Mesothelial cell of epicardium (in vitro differentiated cells): ENCODE measurements at places on chromosomes 2 and 18. TPM values are rescaled to one million over a fixed set of nuclear protein-coding genes. Genes with fewer than 3 reads are reported as not detected.
A peak's percentile ranks its signal among the peaks of the same experiment; 100 is the strongest.

GRCh38 chr2:134668821-134669220, 50.0 kb downstream of the TMEM163 start:
- peaks cover 68% of the 10 kb centered on the region for H3K27me3 ChIP-seq
- no peak overlapping the region for H3K27ac ChIP-seq
- H3K36me3 ChIP-seq = no peaks in the 10 kb centered on the region
- DNase-seq = no peak
- H3K4me3 ChIP-seq = no peak overlapping the region
- H3K4me1 ChIP-seq = no peaks in the 10 kb centered on the region

GRCh38 chr2:218607436-218608115, at the start of gene PLCD4:
PLCD4 (plus strand) TSS chr2:218607899; CDS start chr2:218615740, 7,841 bp downstream.
- DNase-seq = no peak
- no peak within 1 kb of the TSS for H3K4me3 ChIP-seq
- H3K27me3 ChIP-seq = peaks cover 22% of the 10 kb centered on the region
- H3K27ac ChIP-seq = peak within 1 kb of the TSS; percentile 57
- peaks cover 10% of the 10 kb centered on the region for H3K4me1 ChIP-seq
- H3K36me3 ChIP-seq = no peaks in the 10 kb centered on the region

GRCh38 chr18:68391801-68392200, 323.1 kb downstream of the TMX3 start:
- H3K4me1 ChIP-seq = no peaks in the 10 kb centered on the region
- H3K27ac ChIP-seq = no peak overlapping the region
- DNase-seq = no peak
- no peak overlapping the region for H3K4me3 ChIP-seq
- H3K36me3 ChIP-seq = no peaks in the 10 kb centered on the region

DNA sequence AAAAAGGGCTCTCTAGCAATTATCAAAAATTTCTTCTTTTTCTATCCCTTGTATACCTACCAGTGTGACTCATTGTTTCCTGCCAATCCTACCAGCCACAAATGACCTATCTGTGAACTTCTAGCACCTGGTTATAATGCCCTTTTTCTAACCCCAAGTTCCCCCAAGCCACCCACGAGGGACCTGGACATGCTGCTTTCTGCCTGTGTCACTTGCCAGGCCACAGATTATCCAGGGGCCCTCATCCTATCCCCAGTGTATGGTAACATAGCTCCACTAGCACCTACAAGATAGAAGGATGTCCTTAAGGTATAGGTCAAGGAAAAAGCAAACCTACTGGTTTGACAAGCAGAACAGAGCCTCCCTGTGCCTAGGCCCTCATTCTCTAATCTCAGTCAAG, 26.8 kb downstream of the AAK1 start:
- H3K36me3 ChIP-seq = peaks cover 3% of the 10 kb centered on the region
- H3K27ac ChIP-seq = no peak overlapping the region
- no peak for DNase-seq
- H3K4me1 ChIP-seq = peaks cover 11% of the 10 kb centered on the region
- H3K4me3 ChIP-seq = no peak overlapping the region
- H3K27me3 ChIP-seq = no peaks in the 10 kb centered on the region

- no peaks in the 10 kb centered on the region for H3K36me3 ChIP-seq
- H3K27ac ChIP-seq = no peak overlapping the region
- no peaks in the 10 kb centered on the region for H3K27me3 ChIP-seq
- no peak for DNase-seq
- H3K4me1 ChIP-seq = peaks cover 13% of the 10 kb centered on the region
Observed at GRCh38 chr2:167480986-167481309, 592.7 kb downstream of the XIRP2 start.

DNA sequence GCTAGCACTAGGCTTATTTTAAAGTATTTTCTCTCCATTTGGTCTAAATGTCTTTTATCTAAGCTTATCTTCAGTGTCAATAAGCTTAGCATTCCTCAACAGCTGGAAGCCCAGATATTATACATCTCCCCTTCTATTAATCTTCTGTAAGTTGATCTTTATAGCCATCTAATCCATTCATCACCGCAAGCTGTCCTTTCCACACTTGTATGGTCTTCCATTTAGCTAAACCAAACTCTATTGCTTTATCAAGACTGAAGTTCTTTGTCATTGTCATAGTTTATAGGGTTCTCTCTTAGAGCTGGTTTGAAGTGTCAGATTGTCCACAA, 101.3 kb upstream of the GPR45 start:
- H3K36me3 ChIP-seq = no peaks in the 10 kb centered on the region
- no peak overlapping the region for H3K4me3 ChIP-seq
- H3K4me1 ChIP-seq = peaks cover 14% of the 10 kb centered on the region
- H3K27me3 ChIP-seq = peaks cover 41% of the 10 kb centered on the region
- no peak for DNase-seq

GRCh38 chr2:10269291-10269690, 33.4 kb upstream of the HPCAL1 start:
- H3K27me3 ChIP-seq = no peaks in the 10 kb centered on the region
- H3K36me3 ChIP-seq = no peaks in the 10 kb centered on the region

DNA sequence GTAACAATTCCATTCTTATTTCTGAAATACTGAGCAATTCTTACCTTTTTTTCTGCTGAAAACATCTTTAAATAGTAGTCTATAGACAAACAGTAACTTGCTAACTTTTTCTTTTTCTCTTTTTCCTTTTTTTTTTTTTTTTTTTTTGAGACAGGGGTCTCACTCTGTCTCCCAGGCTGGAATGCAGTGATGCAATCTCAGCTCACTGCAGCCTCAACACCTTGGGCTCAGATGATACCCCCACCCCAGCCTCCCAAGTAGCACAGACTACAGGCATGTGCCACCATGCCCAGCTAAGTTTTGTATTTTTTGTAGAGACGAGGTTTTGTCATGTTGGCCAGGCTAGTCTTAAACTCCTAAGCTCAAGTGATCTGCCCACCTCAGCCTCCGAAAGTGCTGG, 42.2 kb downstream of the MFSD6 start:
- DNase-seq = no peak
- no peak overlapping the region for H3K4me3 ChIP-seq
- peaks cover 4% of the 10 kb centered on the region for H3K36me3 ChIP-seq
- H3K4me1 ChIP-seq = peaks cover 10% of the 10 kb centered on the region

- peak overlapping the region; percentile 7 for H3K4me3 ChIP-seq
- DNase-seq = no peak
Observed at GRCh38 chr2:231665245-231666170, 42.8 kb upstream of the PTMA start.

- H3K27ac ChIP-seq = no peak overlapping the region
- H3K4me1 ChIP-seq = no peaks in the 10 kb centered on the region
- H3K36me3 ChIP-seq = no peaks in the 10 kb centered on the region
- DNase-seq = no peak
- H3K4me3 ChIP-seq = no peak overlapping the region
- H3K27me3 ChIP-seq = no peaks in the 10 kb centered on the region
Observed at GRCh38 chr18:66346833-66347588, 256.9 kb downstream of the CDH19 start.

DNA sequence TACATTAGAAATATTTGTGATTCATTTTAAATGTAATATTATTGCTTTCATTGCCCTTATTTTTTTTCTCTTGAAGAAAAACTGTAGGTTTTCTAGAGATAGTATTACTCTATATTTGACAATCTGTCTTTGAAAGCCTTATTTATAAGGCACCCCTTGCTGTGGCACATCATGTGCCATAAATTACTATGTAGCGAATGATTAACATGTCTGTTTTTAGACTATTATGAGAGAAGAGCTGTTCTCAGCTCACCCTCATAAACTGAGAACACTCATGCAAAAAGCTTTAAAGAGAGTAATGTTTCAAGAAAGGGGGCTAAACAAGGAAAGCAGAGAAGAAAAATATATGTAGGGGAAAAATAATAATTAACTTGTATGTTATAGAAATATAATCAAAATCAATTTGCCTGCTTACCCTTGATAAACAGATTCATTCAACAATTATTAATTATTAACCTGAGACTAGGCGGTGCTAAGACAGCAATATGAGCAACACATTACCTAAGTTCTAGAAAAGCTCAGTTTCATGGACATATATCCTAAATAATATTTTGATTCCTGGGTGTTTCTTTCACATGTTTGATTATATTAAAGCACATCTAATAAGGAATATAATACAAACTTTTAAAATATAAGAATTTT, 69.0 kb downstream of the RAB3GAP1 start:
- DNase-seq = no peak
- H3K4me1 ChIP-seq = no peaks in the 10 kb centered on the region
- H3K4me3 ChIP-seq = no peak overlapping the region
- H3K36me3 ChIP-seq = peaks cover 25% of the 10 kb centered on the region
- no peak overlapping the region for H3K27ac ChIP-seq

NPC1 gene
- 35.5 to 39.9 TPM (median 35.8 TPM) in 3 replicates for total RNA-seq
